ENCODE measurements at places on chromosomes 1 and 21. TPM values are rescaled to one million over a fixed set of nuclear protein-coding genes. Genes with fewer than 3 reads are reported as not detected.

Gene KRTAP11-1
- not detected for total RNA-seq

Gene MATN1
- total RNA-seq = not detected

Gene NHLH1
- 0.07 TPM for total RNA-seq

Gene AMY1B
- total RNA-seq = not detected

Gene HES5
- not detected for total RNA-seq

Gene AMPD1
- not detected for total RNA-seq

Gene ALDH4A1
- total RNA-seq = 9.9 TPM

Measured in smooth muscle cell of the pulmonary artery (primary cell).